Activated naive CD4-positive, alpha-beta T cell treated with anti-CD3 and anti-CD28 coated beads, Interleukin-2, amount 50 U/mL, for 16 hours (primary cell): ENCODE measurements at places on chromosomes 1 and 21.

- DNase-seq, result no peak
These were observed 1.8 kb upstream of the GBP5 start for GRCh38 chr1:89274411-89274857.

GRCh38 chr1:151756291-151756690 is 7.0 kb downstream of the MRPL9 start:
- no peak for DNase-seq

DNA sequence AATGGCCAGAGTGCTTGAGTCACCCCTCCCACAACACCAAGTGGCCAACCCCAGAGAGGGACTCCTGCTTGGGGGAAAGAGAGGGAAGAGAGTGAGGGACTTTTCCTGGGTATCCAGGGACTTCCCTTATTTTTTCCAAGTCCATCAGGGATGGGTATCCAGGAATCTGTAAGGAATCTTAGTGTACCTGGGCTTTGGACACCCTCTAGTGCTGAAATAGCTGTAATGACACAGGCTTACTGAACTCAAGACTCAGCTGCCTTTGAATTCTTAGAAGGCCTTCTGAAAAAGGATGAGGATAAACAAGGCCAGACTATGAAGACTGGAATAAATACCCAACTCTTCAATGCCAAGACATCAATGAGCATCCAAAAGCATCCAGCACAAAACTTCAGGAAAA is 12.0 kb downstream of the TSHB start:
- DNase-seq, result no peak

DNA sequence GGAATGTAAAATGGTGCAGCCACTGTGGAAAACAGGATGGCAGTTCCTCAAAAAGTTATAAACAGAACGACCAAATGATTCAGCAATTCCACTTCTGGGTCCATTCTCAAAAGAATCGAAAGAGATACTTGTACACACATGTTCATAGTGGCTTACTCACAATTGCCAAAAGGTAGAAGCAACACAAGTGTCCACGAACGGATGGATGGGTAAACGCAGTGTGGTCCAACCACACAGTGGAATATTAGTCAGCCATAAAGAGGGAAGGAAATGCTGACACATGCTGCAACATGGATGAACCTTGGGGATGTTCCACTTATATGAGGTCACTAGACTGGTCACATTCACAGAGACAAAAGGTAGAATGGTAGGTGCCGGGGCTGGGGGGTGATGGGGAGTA is 5.3 kb downstream of the KRTAP10-1 start:
- DNase-seq, result no peak

GRCh38 chr1:201294876-201295275 is 11.6 kb downstream of the PKP1 start:
- no peak for DNase-seq

DNA sequence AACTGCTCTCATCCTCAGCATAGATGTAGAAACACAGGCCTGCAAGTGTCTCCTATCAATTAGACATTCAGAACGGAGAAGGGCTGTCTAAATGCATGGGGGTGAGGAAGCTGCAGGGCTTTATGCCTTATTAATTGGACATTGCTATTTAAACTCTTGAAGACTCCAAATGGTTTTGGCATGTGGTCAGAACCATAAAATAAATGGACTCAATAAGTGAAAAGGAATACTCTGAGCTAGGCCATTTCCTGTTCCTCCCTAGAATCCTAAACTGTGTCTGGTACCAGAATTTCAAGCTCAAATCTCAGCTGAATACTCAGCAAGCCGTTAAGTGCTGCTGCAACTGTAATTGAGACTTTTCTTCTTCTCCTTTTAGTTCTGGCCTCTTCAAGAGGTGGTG is 80.4 kb upstream of the C1orf87 start:
- no peak for DNase-seq

GRCh38 chr1:46445773-46446256 is 43.8 kb upstream of the DMBX1 start:
- DNase-seq, result no peak

- DNase-seq, result no peak
These were observed 113.1 kb upstream of the RGS18 start for GRCh38 chr1:192045131-192045530.

GRCh38 chr1:177340601-177341067 is 169.9 kb downstream of the BRINP2 start:
- no peak for DNase-seq

DNA sequence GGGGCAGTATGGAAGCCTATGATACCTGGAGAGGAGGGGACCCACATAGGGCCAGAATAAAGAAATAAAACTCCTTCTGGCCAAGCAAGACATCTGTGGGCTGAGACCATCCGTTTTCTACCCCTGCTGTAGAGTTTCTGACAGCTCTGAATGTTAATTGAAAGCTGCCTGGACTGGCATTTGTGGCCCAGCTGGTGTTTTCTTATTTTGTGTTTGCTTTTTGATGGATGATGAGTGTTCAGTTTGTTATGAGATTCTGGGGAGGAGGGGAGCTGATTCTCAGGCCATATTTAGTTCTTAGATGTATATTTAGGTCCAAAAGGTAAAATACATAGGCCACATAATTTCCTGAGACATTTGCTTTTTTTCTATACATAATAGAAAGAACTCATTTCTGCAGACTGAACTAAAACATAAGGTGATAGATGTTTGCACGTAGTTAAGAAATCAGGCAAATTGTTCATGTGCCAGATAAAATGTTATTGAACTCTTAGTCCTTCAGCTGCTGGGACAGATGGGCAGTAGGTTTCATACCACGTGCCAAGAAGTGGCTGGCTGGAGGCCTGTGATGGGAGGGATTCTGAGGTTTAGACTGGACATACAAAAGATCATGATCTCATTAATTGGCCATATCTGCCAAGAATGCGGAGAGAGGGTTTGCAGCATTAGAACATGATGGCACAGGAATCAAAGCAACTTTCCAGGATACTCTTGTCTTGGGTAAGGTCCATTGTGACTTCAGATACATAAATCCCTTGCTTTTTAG is 54.1 kb downstream of the DSCAM start:
- DNase-seq, result no peak

DNA sequence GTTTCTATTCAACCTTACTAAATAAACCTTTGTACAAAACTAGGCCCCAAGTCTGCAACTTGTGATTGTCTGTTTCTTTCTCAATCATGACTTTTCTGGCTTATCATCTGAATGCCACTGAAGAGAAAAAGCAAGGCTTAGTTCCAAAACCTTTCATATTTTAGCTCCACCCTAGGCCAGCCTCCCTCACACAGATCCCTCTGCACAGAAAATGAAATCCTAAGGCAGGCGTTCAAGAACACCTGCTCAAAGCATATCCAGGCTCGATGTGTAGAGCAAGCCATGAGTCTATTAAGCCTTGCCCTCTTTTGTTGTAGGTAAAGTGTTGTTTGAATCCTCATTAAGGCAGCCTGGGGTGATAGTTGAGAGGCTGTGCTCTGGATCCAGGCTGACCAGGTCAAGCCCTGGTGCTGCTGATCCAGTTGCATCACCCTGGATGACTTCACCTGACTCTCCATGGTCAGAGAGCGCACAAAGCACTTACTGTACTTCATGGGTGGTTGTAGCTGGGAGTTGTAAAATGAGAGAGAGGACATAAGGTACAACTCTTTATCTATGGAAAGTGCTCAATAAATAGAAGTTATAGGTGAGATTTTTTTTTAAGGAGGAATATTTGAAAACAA is 39.0 kb downstream of the FYB2 start:
- DNase-seq, result no peak

GRCh38 chr21:43294194-43294902 is 125.5 kb downstream of the CRYAA start:
- no peak for DNase-seq

GRCh38 chr1:44808938-44809917 is 905 bp downstream of the BTBD19 start:
- peak; percentile 87 for DNase-seq

GRCh38 chr1:65606426-65606825 is 186.0 kb downstream of the LEPR start:
- no peak for DNase-seq

DNA sequence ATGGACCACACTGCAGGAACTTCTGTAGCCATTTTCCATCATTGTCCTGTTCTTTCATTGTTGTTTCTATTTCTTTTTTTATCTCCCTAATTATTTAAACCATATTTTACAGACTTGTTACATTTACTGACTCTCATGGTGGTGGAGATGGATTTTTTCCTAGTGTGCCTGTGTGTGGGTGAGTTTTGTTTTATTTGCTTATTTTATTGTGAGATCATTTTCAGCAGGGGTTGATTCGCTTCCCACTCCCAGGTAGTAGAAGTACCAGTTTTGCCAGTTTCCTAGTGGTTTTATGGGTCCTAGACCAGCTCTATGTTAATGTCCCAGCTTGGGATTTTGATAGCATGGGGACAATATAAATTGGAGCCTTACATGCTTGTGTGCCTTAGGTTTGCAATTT is 80.0 kb upstream of the BACH1 start:
- no peak for DNase-seq

- no peak for DNase-seq
These were observed 283.9 kb downstream of the DPYD start for GRCh38 chr1:97636941-97637340.

DNA sequence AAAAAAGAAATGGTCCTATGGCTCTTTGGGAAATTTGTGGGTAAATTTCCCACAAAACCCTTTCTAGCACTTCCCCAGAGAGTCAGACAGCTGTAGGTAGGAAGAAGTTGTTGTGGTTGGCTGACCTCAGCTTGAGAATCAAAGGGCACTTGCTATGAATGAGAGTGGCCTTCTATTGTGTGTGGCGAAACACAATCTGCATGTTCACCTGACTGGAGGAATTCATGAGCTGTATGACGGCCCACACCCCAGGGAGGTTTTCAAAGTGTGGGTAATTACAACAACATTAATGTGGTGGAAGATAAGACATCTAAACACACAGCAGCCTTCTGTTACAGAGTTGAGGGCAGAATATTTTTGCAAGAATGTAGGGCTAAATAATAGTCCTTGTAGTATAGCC is 38.8 kb downstream of the NGF start:
- no peak for DNase-seq

- DNase-seq, result no peak
These were observed 7.3 kb upstream of the TTC4 start for GRCh38 chr1:54708385-54708784.

- DNase-seq, result no peak
These were observed 8.8 kb downstream of the LAMB3 start for GRCh38 chr1:209643285-209644020.

DNA sequence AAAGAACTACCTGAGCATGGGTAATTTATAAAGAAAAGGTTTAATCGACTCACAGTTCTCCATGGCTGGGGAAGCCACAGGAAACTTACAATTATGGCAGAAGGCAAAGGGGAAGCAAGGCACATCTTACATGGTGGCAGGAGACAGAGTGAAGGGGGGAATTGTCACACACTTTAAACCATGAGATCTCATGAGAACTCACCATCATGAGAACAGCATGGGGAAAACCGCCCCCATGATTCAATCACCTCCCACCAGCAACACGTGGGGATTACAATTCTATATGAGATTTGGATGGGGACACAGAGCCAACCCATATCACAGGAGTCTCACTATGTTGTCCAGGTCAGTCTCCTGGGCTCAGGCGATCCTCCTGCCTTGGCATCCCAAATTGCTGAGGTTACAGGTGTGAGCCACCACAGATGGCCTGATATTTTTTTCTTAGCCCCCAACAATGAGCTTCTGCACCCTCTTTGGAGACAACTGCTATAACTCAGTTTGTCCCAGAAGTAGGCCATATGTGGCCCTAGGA is 22.5 kb upstream of the MORC3 start:
- DNase-seq, result no peak

GRCh38 chr1:151763990-151764389 is 694 bp upstream of the MRPL9 start:
- no peak for DNase-seq

DNA sequence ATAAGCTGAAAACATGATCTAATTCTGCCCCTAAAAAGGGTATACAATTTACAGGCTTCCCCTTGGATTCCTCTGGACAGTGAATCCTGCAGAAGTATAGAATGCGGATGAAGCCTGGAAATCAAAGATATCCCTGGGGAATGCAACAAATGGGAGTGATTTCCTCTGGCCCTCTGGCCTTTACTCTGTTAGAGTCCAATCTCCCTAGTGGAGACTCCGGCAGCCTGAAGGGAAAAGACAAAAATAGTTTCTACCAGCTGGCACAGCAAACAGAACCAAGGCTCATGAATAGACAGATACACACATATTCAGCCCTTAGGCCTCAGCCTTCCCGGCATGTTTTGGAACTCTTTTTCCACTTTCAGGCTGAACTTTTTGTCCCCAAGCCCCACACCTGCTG is 3.9 kb upstream of the LRRC52 start:
- no peak for DNase-seq

DNA sequence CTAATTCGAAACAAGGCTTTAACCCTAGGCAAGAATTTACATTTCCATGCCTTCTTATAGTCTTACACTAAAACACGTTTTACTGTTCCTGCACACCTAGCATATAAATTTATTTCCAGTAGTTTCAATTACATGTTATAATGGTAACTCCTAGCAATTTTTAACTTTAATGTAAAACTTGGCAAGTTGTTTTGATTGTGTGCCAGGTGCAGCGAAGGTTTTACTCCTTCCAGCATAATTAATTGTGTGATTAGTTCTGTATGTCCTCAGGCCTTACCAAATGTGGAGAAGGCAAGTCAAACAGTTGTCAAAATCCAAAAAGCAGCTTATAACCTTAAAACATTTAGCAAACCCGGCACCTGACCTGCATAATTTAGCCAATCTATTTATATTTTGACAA is 114.8 kb downstream of the KCNK1 start:
- DNase-seq, result no peak
